CD4-positive, alpha-beta memory T cell (primary cell): ENCODE measurements at places on chromosomes 3 and 15.
A peak's percentile ranks its signal among the peaks of the same experiment; 100 is the strongest.

- no peak for DNase-seq
Observed at GRCh38 chr3:121719423-121719822, 30.1 kb downstream of the GOLGB1 start.

GRCh38 chr3:184260724-184261269, 556 bp downstream of the CAMK2N2 start:
- DNase-seq: no peak

- DNase-seq: no peak
Observed at GRCh38 chr15:70627734-70628548, 135.4 kb downstream of the UACA start.

- DNase-seq: peak; percentile 95
Observed at GRCh38 chr3:46538803-46539442, 27.2 kb downstream of the LRRC2 start.

DNA sequence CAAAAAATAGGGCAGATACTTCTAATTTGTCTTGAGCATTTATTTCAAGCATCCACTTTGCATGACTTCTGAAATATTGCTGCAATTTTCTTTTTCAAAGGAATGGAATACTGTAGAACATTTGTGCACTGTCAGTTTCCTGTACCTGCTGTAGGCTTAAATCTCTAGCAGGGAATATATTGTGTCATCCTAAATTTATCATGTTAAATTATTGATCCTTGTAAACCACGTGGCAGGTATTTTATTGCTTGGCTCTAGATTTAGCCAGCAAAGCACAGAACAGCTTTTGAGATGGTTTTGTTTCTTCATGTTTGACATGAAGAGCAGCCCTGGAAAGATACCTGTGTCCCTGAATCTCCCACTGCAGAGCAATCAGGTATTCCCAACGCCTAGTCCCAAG, 470.1 kb downstream of the GABRG3 start:
- no peak for DNase-seq

- no peak for DNase-seq
Observed at GRCh38 chr15:81407718-81408117, 33.7 kb upstream of the TMC3 start.

DNA sequence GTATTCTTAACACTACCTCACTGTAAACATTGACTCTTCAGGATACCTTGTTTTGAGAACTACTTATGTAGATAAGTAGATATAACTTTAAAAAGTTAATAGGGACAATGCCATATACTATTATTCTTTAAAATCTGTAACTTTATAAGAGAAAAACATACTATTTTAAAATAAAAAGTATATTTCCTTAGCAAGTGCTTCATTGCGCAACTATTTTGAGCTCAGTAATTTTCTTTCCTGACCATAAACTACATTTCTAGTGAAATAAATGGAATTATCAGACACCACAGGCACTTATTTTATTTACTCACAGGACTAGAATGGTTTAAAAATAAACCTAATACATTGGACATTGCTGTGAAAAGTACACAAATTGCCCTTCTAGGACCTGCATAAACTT, 764.4 kb upstream of the LMCD1 start:
- DNase-seq: no peak

- no peak for DNase-seq
Observed at GRCh38 chr15:42848846-42849245, 71.7 kb downstream of the TTBK2 start.

DNA sequence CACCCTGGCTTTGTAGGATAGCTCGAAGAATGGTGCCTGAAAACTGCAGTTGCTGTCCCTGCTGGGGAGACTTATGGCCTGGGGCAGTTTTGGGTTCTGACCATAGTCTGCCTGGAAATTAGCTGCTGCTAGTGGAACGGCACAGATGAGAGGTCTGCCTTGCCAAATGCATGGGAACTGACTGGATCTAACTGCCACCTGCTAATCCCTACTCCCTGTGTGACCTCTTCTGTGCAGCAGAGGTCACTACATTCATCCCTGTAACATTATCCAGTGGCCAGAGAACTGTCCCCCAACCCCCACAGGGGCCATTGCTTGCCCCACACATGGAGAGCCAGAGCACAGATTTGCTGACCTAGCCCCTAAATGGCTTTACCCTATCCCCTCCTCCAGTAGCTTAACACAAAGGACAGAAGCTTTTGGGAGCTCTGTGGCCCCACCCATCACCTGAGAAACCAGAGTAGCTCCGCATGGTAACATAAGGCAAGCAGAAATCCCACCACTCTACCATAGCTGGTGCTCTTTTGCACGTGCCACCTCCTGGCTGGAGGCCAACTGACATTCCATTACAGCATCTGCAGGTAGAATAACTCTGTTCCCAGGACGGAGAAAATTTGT, 840.0 kb downstream of the EPHA3 start:
- DNase-seq: no peak

- DNase-seq: peak; percentile 10
Observed at GRCh38 chr3:69241769-69242168, 119.4 kb upstream of the LMOD3 start.

DNA sequence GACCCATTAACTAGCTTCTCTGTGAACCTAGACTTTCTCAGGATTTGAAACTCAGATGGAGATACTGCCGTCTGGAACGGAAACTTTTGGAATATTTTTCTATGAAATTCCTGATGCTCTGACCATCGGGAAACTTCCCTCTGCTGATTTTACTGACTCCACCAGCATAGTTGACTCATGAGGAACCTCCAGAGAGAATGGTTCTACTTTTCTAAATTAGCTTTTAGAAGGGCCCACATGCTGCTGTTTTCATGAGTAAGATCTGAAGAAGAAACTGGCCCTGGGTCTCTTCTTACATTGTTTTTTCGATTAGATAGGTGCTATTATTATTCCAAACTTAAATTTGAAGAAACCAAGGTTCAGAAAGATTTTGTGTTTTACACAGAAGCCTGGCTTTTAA, 326.3 kb upstream of the NR2E3 start:
- DNase-seq: no peak

DNA sequence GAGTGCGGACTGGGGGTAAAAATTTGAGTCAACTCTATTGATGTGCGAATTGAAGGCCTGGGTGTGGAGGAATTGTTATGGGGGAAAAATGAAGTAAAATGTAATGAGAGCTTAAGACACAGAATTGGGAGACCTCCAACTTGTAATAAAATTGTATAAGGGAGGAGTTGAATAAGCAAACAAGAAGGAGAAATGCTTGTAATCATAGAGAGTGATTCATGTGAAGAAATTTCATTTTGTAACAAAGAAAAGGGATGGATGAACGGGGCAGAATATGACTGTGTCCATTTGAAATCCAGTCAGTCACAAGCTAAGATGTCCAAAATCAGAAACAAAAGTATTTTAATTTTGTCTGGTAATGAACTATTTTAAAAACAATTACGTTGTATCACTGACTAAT, 552.3 kb downstream of the NAALADL2 start:
- DNase-seq: no peak

- DNase-seq: no peak
Observed at GRCh38 chr3:105885256-105885655, 16.4 kb upstream of the CBLB start.

- DNase-seq: peak; percentile 50
Observed at GRCh38 chr3:46370839-46371518, at the start of gene CCR5. CCR5 (plus strand) TSS chr3:46370946; CDS start chr3:46372903, 1,957 bp downstream.

GRCh38 chr3:116037954-116038911, 407.1 kb downstream of the LSAMP start:
- no peak for DNase-seq
